Kidney glomerular epithelial cell (primary cell): ENCODE measurements at places on chromosomes 12 and 14.
A peak's percentile ranks its signal among the peaks of the same experiment; 100 is the strongest.

DNA sequence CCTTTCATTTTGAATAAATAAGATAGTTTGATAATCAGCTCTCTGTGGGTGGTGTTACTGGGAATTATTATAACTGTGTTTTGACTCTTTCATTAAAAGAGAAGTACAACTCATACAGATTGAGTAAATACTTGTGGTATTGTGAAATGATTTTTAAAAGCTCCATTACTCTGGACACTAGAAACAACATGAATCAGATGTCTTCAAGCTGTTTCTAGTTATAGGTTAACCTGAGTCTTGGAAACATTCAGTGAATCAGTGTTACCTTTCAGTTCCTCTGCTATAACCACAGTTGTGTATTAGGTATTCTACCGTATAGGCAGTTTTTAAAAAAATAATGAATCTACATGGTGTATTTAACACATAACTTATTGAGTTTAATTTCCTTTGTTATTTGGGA lies 128.4 kb upstream of the SSTR1 start:
- peak; percentile 80 for DNase-seq

- no peak for DNase-seq
Measured at GRCh38 chr12:85993746-85994145, 119.7 kb downstream of the NTS start.

DNA sequence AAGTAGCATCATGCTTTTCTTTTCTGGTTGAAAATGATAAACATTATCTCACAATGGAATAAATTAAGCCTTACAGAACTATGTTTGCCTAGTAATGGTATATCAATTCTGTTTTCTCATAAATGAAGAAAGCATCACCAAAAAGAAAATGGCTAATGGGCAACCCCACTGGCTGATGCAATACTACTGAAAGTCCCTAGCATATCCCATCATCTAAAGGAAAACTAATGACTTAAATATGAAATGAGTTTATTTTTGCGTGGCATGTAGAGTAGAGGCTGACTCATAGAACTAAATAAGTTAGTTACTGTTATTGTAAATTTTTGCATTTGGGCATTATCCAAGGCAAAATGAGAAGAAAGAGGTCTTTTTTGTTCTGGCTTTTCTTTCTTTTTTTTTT lies 1156.3 kb upstream of the SEL1L start:
- no peak for DNase-seq

GRCh38 chr12:54286042-54287030 lies 5.8 kb downstream of the HNRNPA1 start:
- no peak for DNase-seq

GRCh38 chr12:101653503-101653902 lies 43.9 kb upstream of the CHPT1 start:
- no peak for DNase-seq

GRCh38 chr14:51865953-51866747 lies 5.7 kb downstream of the GNG2 start:
- no peak for DNase-seq

GRCh38 chr12:15620741-15621539 lies 168.2 kb downstream of the EPS8 start:
- peak; percentile 24 for DNase-seq

- DNase-seq: no peak
Measured at GRCh38 chr12:132445884-132446632, 43.9 kb upstream of the FBRSL1 start.

DNA sequence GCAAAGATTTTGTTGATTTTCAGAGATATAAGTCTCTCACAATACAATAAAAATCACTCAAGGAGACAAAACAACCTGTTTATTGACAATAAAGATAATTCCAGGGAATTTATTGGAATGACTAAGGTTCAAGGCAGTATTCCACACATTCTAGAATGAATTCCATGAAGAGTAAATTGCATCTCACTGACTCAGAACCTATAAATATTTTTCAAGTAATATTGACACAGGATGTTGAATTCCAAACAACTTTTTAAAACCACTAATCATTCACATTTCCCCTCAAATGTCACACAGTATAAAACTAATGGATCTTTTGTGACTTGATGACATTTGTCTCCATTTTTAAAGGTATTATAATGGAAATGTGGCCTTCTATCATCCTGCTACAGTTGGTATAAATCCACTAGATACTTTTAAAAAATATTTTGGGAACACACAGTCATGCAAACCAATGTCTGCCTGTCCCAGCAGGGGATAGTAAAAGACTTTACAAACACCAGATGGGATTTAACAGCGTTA lies 42.1 kb upstream of the LGR5 start:
- DNase-seq: no peak

GRCh38 chr12:26135571-26135970 lies 10.7 kb upstream of the BHLHE41 start:
- no peak for DNase-seq

DNA sequence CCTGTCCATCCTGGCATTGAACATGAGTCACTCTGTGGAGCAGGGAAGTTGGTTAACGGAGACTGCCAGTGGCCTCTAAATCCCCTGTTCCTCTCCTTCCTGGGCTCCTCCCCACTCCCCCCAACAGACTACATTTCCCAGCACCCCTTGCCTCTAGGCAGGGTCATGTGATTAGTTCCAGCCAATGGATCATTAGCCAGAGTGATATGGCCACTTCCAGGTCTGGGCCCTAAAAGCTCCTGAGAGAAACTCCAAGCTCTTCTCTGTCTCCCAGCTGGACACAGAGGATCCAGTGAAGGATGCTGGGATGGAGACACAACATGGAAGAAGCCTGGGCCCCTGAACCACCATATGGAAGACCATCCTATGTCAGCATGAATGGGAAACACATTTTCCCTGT lies 54.4 kb upstream of the RFLNA start:
- no peak for DNase-seq

- DNase-seq: no peak
Measured at GRCh38 chr14:106728611-106729010, 1202.2 kb downstream of the TMEM121 start.

- DNase-seq: peak; percentile 79
Measured at GRCh38 chr14:21039585-21040369, 2.4 kb upstream of the RNASE7 start.

DNA sequence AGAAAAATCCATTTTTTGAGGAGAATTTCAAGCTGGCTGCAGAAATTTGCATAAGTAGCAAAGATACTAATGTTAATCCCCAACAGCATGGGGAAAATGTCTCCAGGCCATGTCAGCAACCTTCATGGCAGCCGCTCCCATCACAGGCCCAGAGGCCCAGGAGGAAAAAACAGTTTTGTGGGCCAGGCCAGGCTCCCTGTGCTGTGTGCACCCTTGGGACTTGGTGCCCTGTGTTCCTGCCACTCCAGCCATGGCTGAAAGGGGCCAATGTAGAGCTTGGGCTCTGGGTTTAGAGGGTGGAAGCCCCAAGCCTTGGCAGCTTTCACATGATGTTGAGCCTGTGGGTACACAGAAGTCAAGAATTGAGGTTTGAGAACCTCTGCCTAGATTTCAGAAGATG lies 76.3 kb downstream of the MGAT4C start:
- no peak for DNase-seq

- DNase-seq: no peak
Measured at GRCh38 chr12:77401770-77402081, 336.4 kb upstream of the E2F7 start.

GRCh38 chr12:96190413-96191108 lies 3.6 kb upstream of the ELK3 start:
- DNase-seq: peak; percentile 81

DNA sequence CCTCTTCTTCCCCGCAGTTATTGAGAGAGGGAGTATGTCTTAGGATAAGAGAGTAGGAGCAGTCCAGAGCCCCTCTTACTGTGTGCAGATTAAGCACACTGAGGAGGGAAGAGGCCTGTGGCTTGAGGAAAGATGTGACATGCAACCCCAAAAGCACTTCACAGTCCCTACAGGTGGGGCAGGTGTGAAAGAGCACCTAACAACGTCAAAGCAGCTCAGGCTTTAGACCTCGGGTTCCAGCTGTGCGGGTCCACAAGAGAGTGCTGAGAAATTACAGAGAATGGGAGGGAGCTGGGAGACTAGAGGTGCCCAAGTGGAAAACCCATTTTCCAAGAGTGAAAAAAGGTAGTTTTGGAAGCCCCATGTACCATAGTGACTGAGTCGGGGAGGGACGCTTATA lies 127.6 kb downstream of the SLC25A47 start:
- no peak for DNase-seq

GRCh38 chr14:106094654-106095189 lies 568.3 kb downstream of the TMEM121 start:
- DNase-seq: no peak

- DNase-seq: no peak
Measured at GRCh38 chr14:68671909-68672308, 121.0 kb downstream of the ZFP36L1 start.

DNA sequence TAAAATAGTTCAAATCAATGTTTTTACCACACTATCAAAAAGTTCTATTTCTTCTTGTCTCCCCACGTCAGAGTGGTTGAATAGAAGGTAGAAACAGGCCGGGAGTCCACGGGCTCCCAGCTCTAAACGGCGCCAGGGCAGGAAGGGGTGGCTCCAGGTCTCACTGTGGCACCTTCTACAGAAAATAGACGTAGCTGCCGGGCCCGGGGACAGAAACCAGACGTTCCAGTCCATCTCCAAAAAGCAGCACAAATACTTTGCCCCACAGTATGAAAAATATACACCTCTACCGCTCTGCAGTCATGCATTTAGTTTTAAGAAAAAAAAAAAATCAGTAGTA lies 30.9 kb downstream of the CCNK start:
- no peak for DNase-seq

- no peak for DNase-seq
Measured at GRCh38 chr12:32273712-32274111, 125.6 kb upstream of the FGD4 start.

DNA sequence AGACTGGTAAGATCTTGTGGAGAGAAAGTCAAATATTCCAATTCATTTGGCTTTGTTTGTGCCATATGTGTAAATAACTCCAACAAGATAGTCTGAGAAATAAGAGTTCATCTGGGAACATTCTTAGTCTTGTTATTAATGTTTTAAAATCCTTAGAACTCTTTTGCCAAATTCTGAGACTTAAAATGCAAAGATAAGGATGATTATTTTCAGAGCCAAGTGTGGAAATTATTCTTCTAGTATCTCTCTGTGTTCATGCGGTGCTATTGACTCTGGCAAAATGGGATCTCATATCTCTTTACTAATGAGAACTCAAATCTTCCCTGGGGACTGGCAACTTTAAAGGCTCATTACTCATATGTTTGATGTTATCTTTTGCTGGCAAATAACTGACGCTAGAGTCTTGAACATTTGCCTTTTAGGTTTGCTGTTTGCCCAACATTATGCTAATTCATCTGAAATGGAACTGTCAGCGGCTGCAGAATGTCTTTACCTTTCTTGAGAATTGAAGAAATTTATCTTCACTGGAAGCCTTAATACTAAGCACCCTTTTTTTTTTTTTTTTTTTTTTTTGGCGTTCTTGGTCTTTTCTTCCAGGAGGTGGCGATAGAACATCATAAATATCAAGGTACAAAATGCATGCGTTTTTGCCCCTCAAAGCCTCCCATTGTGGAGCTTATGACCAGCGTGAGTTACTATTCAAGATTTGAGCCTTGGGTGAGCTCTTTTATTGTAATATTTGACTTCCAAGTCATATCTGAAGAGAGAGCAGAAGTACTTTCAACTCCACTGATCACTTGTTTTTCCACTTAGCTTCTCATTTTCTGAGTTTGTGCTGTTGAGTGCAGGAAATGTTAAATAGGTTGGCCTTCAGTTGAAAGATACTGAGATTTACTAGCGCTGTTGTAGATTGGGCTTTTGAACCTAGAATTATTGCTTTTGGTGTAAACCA lies 86.5 kb downstream of the CAND1 start:
- peak; percentile 29 for DNase-seq

- DNase-seq: no peak
Measured at GRCh38 chr12:88433997-88434703, 146.1 kb downstream of the KITLG start.

DNA sequence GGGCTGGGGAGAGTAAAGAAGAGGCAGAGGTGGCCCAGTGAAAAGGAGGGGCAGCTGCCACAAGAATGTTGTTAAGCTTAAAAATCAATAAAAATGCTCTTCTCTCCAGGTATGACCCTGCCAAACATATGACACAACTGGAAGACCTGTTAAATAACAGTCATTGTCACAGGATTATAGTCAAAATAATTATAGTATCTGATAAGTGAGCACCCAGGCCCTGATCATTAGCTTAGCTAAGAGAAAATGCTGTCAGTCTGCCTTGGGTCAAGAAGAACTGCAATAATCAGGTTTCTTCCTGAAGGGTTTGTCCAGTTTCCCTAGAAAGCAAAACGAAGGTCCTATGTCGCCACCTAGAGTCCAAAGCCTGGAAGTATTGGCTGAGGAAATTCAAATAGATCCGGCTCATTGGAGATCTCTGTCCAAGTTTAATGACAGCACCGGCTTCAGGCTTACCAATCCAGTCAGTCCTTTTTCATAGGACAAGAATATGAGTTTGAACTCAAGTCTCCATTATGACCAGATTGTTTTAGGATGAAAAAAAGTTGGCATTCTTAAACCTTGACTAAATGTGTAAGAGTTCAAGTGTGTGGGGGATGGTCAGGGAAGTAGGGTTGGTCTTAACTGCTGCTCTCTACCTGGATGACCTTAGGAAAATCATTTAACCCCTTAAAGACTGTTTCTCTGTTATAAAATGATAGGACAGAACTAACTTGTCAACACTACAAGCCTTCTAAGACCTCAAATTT lies 22.5 kb upstream of the NKX2-8 start:
- peak; percentile 54 for DNase-seq

DNA sequence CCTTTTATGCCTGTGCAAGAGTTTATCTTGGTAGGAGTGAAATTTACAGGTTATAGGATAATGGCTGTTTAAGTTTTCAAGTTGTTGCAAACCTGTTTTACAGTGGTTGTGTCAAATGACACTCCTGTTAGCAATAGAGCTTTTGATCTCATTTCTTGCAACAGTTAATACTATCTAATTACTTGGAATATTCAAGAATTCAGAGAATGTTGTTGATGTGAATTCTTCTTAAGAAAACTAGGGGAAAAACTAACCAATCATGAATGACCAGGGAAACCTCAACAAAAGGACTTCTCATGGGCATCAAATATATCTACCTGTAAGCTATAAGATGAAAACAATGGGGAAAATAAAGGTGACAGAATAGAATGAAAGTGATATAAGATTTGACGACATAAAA lies 85.0 kb downstream of the IPO8 start:
- DNase-seq: no peak

DNA sequence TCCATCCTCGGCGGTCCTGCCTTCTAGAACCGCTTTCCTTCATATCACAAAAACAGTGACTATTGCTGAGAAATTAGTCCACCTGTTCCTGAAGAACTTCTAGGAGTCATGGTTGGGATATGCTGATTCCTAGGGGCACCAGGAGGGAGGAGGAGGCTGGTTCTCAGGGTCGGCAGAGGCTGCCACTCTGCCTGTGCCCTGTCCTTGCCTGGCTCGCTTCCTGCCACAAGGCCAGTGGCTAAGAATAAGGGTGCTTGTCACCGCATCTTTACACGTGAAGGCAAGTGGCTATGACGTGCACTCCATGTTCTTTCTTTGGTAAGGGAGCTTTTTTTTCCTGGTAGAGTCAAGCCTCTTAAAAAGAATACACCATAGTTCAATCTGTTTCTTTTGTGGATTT lies 18.7 kb upstream of the DGLUCY start:
- DNase-seq: no peak

- peak; percentile 67 for DNase-seq
Measured at GRCh38 chr12:85836197-85837090, at the start of gene RASSF9. Gene RASSF9, minus strand, starts transcription at chr12:85836409. Its CDS starts 208 bp downstream, at chr12:85836201.

GRCh38 chr14:73221945-73222344 lies 15.4 kb upstream of the PAPLN start:
- no peak for DNase-seq

- DNase-seq: no peak
Measured at GRCh38 chr12:2618291-2618995, 176.3 kb upstream of the FKBP4 start.
